NCI-H510A (cell line): ENCODE measurements at places on chromosomes 12 and 14.

DNA sequence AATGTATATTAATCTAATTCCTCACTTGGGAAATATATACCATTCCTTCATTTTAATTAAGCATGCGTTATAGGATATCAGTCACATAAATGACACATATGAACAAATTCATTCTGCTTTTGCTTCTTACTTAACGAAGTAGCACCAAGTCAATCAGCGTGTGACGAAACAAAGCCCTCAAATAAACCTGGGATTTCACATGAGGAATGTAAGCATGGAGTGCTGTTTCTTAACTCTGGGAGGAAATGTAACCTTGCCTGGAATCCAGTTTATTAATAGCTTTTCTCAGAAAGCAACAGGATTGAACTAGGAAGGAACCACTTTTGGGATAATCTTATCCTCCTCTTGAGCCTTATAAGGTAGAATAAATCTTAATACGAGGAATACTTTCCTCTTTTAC is 72.0 kb downstream of the NIN start:
- no peak for DNase-seq

DNA sequence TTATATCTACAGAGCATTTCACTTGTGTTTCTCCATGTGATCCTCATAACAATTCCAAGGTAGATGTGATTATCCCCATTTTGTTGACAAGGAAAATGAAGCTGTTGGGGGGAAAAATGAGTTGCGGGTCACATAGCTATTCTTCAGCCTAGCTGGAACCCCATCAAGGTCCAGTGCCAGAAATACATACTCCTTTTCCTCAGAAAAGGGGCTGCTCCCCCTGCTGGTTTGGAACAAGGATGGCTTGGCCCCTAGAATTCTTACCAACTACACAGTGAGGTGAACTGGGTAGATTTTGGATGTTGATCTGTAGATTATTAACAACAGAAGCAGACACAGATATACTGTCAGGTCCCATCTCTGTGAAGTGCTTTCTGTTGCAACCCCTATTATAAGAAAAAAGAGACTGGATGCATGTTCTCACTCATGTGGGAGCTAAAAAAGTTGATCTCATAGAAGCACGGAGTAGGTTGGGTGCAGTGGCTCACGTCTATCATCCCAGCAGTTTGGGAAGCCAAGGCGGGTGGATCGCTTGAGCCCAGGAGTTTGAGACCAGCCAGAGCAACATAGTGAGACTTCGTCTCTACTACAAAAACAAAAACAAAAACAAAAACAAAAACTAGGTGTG is 8.9 kb downstream of the IKZF4 start:
- DNase-seq: no peak

- DNase-seq: no peak
These were observed 202.3 kb upstream of the SLC16A7 start for GRCh38 chr12:59393506-59393905.

DNA sequence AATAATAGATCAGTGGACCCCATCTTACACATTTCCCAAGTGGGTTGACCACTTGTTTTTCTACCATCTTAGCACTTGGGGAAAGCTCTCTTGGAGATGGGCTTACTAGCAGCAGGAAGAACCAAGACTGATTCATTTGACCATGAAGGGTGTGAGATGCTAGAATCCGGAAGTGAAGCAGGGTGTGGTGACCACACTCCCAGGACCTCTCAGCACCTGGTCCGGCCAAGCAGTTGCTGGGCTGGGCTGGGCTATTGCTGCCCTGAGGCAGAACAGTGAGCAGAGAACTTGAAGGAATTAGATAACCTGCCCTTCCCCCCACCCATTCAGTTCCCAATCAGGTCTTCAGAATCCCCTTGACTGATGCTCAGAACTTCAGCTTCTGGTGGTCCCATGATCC is 24.4 kb downstream of the ADCY6 start:
- DNase-seq: no peak

- no peak for DNase-seq
These were observed 62.4 kb upstream of the TBPL2 start for GRCh38 chr14:55502746-55503284.

DNA sequence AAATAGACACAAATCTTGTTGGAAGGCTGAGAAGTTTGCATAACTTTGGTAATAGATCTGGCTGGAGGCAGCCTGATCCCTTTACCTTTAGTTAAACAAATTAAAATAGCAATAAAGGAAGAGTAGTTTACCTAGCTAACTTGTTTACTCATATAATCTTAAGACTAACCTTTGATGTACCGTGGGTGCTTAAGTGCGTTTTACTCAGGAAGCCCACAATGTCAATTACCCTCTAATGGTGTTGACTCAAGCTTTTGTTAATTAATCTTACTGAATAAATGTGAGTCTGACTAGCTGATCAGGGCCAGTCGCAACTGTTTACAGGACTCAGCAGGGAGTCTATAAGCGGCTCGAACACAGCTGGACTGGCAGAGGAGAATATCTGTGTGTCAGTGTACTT is 51.5 kb downstream of the FAR2 start:
- DNase-seq: no peak

- no peak for DNase-seq
These were observed 493.6 kb downstream of the PCNX1 start for GRCh38 chr14:71400871-71401321.
